Muscle of back (tissue), 13 donors: ENCODE measurements at places on chromosomes 7 and 10. TPM values are rescaled to one million over a fixed set of nuclear protein-coding genes. Genes with fewer than 3 reads are reported as not detected.

DNA sequence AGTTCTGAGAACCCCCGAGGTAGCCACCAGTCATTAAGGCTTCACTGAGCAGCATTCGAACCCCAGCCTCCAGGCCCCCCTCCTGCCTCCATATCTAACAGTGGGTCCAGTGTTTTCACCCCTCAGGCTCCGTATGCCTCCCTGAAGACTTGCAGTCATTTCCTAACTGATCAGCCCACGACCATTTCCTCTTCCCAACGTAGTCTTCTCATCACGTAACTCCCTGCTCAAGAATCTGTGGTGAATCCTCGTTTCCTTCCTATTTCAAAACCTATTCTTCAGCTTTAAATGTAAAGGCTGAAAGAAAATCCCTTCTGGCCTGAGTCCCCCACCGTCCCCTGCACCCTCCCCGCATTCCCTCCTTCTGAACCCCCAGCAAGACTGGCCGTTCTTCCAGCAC, 21.1 kb downstream of the FRMD4A start:
- DNase-seq = no peak

- no peak for DNase-seq
Observed at GRCh38 chr10:28281726-28282315, 21.0 kb downstream of the MPP7 start.

DNA sequence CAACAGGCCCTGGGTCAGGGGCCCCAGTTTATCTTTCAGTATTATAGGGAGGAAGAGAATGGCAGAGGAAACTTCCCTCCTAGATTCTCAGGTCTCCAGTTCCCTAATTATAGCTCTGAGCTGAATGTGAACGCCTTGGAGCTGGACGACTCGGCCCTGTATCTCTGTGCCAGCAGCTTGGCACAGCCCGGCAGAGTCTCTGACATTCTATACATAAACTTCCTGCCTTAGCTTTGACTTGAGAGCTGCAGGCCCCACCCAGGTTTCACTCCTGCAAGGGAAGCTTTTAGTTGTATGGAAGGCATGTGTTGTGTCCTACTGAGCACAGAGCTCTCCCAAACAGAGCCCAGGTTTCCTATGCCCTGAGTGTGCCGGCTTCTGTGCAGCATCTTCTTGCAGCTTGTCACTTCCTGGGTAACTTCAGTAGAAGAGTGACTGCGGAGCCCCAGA, 205.6 kb upstream of the PRSS58 start:
- no peak for DNase-seq

SPDYE8 gene
- 0.12 TPM for polyA plus RNA-seq

NKX1-2 gene
- polyA plus RNA-seq = not detected

- no peak for DNase-seq
Observed at GRCh38 chr7:107196834-107197610, 28.2 kb downstream of the HBP1 start.

DYDC2 gene
- polyA plus RNA-seq = not detected

DNA sequence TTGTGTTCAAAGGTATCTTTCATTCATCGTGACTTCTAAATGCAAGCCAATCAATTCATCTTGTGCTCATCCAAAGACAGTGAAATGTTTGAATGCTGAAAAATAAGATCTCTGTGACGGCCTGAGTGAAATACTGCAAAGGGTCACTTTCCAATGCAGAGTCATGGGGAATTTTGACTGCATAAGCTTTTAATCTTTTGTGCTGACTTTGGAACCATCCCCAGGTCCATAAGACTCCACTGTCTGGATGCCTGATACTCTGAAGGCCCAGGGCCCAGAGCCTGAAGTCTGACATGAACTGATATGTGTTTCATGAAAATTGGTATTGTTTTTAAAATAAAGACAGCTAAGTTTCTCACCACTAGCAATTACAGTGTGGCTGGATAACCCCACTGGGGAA, 39.0 kb downstream of the PPP1R3C start:
- DNase-seq = no peak

GRCh38 chr7:46393142-46393541, 472.1 kb upstream of the IGFBP3 start:
- no peak for DNase-seq

TMEM273 gene
- 7.1 TPM for polyA plus RNA-seq

- DNase-seq = no peak
Observed at GRCh38 chr10:11693376-11693775, 48.8 kb upstream of the ECHDC3 start.

DNA sequence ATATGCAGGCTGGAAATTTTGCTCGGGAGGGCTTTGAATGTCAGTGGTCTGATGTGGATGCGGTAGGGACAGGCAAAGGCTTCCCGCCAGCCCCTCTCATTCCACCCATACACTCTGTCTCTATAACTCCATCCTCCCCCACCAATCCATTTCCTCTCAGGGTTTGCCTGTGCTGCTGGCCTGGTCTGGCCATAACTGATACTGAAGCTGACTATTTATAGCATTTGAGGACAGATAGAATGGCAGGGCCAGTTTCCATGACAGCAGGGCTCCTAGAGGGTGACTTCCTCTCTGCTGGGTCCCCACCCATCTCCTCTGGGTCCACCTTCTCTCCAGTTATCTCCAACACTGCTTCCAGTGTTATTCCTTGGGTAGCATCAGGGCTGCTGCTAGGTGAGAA, 6.6 kb upstream of the PDLIM1 start:
- no peak for DNase-seq

- peak; percentile 27 for DNase-seq
Observed at GRCh38 chr7:44195889-44196288, 4.9 kb upstream of the YKT6 start.

DNA sequence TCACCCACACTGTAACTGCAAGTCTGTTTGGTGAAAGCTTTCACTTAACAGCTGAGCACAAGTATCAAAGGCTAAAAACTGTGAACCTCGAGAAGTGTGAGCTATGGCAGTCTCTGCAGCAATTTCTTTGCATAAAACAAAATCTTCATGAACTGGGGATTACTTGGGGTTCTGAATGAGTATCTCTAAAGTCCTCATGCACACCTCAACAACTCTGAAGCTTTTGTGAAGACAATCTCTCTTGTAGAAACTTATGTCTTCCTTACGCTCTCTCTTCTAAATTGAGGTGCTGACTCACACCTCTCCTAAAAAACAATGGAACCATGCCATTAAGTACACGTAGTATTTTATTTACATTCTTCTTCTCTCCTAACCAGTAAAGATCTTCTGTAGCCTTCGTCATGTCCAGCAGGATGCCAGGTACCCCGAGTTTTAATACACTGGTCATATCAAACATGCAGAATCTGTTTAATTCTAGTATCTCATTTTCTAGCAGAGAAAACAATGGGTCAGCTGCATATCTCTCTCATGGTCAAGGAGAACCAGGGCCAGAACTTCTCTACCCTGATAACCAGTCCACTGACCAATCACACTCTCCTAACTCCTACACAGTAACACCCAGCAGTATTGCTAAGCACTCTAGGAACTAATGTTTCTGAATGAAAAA, 76.9 kb downstream of the UBE2H start:
- DNase-seq = no peak

GRCh38 chr7:92785923-92786322, 50.5 kb downstream of the CDK6 start:
- peak; percentile 61 for DNase-seq

- DNase-seq = no peak
Observed at GRCh38 chr10:28217848-28218247, 85.0 kb downstream of the MPP7 start.

HTRA1 gene
- 86.1 TPM for polyA plus RNA-seq
